Type B pancreatic cell (in vitro differentiated cells): ENCODE measurements at places on chromosomes 16 and 17. TPM values are rescaled to one million over a fixed set of nuclear protein-coding genes. Genes with fewer than 3 reads are reported as not detected.

CRHR1 gene
- total RNA-seq: 0.17 and 0.43 TPM in 2 replicates

NOD2 gene
- total RNA-seq: 0.12 and 0.31 TPM in 2 replicates

SCN4A gene
- 0.39 TPM in 1 of 2 replicates, not detected in the other for total RNA-seq

TP53TG3F gene
- total RNA-seq: not detected in 2 replicates

TOP2A gene
- total RNA-seq: 65.8 and 248 TPM in 2 replicates

SLC9A5 gene
- total RNA-seq: 1.0 and 4.4 TPM in 2 replicates

RUNDC3A gene
- 10.3 and 12.3 TPM in 2 replicates for total RNA-seq

TMEM220 gene
- total RNA-seq: 3.8 and 7.6 TPM in 2 replicates

DNA sequence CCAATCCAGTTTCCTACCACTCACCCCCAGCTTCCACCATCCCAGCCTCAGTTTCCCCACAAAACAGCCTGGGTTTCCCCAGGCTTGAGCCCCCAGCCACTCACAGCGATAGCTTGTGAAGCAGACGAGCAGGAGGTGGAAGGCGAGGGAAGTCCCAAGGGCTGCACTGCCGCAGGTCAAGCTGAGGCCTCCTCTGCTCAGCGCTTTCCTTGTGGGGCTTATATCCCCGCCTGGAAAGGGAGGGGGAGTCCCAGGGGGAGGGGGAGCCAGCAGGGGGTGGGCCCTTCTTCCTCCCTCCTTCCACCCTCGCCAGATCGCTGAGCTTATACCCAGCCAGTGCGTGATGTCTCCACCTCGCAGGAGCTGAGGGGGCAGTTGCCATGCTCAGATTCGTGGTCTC, at the start of gene PYY:
PYY (minus strand) TSS at position 195 of the 400 bp plus-strand sequence. CDS start 457 bp downstream, outside the sequence.
- no peak for DNase-seq

DNA sequence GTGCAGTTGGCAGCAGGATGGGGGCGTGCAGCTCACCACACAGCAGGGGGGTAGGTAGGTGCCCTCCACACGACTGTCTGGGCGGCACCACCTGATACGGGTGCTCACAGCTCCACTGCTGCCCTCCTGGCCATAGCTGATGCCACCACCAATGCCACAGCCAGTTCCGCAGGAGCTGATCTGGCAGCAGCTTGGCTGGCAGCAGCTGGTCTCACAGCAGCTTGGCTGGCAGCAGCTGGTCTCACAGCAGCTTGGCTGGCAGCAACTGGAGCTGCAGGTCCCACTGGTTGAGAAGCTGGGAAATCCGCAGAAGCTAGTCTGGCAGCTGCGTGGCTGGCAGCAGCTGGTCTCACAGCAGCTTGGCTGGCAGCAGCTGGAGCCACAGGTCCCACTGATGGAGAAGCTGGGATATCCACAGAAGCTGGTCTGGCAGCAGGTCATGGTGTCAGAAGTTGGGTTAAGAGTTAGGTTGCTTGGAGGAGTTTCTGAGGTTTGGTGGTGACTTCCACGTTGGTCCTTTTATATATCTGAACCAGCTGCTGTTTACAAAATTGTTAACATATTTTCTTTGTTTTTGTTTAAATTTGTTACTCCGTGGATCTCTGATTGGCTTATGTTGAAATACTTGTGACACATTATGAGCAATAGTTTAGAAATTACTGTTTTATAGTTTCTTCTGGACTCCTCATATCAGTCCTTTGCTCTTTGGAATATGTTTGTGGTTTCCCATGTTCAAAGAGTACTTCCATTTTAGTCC, at the start of gene KRTAP1-5:
KRTAP1-5 (minus strand) TSS at position 494 of the 757 bp plus-strand sequence; CDS start at position 441, 53 bp downstream.
- no peak for DNase-seq

GRCh38 chr17:62921817-62922216, 44.2 kb upstream of the TANC2 start:
- DNase-seq: no peak

DNA sequence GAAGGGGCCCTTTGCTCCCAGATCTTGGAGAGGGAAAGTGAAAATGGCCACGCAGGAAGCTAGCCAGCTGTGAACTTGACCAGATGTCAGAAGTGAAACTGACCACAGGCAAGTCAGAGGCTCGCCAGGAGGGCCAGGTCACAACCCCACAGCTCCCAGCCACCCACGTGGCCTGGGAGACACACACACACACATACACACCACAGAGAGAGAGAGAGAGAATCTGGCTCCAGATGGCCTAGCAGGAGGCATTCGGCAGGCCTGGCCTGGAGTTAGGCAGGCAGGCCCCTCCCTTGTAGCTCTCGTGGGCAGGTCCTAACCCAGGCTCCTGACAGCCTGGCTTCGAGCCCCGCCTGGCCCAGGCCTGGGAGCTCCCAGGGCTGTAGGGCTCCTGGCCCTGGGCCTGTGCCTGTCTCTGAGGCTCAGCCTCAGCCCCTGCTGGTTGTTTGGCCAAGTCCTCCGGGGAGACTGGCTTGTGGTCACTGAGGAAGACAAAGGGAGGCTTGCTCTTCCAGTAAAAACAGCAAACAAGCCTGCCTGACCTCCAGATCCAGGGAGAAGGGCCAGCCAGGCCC, 20.2 kb downstream of the NGFR start:
- no peak for DNase-seq

DNA sequence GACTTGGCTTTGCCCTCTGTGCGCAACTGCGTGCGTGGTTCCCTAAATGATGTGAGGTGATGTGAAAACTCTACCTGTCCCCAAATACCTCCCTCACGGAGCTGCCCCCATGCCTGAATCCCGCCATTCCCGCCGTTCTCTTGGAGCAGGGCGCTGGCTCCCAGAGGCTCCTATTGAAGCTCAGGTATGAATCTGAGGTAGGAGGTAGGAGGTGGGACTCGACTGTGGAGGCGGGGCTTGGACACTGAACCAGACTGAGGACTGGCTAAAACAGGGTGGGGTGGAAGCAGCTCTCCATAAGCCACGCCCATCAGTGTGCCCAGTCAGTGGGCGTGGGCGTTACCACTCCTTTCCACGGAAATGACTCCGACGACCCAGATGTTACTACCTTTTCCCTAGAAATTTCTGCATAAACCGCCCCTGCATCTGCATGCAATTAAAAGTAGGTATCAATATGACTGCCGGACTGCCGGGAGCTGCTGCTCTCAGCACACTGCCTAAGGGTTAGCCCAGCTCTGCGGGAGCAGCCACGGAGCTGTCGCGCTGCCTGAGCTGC, 41.0 kb downstream of the FOXL1 start:
- DNase-seq: no peak
